Activated T-helper 2 cell treated with anti-CD3 and anti-CD28 coated beads, Interferon-gamma antibody, Interleukin-2, Interleukin-4, amounts not matched to agents 10 μg/mL and 5 μg/mL and 100 μg/mL, durations not matched to agents 14 hours and 24 hours and 36 hours (primary cell): ENCODE measurements at places on chromosomes 5 and 9.

GRCh38 chr9:78356634-78357033 lies 59.7 kb downstream of the PSAT1 start:
- DNase-seq, result no peak

- no peak for DNase-seq
These were observed 13.8 kb upstream of the NKD2 start for GRCh38 chr5:994821-995220.

DNA sequence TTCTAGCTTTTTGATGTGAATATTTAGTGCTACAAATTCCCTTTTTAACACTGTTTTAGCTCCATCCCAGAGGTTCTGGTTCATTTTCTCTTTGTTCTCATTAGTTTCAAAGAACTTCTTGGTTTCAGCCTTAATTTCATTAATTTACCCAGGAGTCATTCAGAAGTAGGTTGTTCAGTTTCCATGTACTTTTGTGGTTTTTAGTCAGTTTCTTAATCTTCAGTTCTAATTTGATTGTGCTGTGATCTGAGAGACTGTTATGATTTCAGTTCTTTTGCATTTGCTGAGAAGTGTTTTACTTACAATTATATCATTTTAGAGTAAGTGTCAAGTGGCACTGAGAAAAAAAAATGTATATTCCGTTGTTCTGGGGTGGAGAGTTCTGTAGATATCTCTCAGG lies 240.1 kb upstream of the RASA1 start:
- DNase-seq, result no peak

GRCh38 chr9:112338561-112338960 lies 5.1 kb upstream of the PTBP3 start:
- DNase-seq, result no peak

- no peak for DNase-seq
These were observed 6.0 kb upstream of the CCIN start for GRCh38 chr9:36163049-36163785.

DNA sequence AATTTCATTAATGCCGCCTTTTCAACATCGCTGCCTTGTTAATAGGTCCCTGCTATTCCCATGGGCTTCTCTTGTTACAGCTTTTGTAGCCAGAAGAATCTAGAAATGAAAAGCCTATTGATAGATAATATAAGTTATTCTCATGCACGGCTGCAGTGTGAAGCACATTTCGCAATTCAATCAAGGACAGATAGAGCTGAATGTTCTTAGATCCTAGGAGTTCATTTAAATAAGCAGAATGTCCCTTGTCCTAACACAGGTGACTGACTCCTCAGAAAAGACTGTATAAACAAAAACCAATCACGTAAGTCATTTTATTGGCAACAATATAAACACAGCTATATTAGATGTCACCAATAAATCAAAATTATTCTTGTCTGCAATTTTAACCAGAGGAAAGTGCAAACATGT lies 9.4 kb downstream of the GLIS3 start:
- DNase-seq, result no peak

GRCh38 chr9:130770679-130771442 lies 64.2 kb upstream of the ABL1 start:
- DNase-seq, result no peak

DNA sequence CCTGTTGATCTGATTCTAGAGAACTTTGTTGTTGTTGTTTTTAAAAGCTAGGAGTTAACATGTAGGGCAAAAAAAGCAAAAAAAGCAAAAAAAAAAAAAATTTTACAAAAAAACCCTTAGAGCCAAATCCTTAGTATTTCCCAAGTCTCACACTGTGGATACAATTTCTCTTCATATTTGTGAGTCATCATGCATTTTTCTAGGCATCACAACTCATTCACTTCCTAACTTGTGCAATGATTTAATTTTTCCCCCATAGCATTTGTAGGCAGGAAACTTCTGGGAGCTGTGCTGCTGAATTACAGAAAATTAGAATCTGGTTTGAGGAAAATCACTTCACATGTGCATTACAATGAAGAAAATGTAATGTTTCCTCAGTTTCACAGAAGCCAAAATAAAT lies 91.9 kb downstream of the MARCHF3 start:
- DNase-seq, result no peak

DNA sequence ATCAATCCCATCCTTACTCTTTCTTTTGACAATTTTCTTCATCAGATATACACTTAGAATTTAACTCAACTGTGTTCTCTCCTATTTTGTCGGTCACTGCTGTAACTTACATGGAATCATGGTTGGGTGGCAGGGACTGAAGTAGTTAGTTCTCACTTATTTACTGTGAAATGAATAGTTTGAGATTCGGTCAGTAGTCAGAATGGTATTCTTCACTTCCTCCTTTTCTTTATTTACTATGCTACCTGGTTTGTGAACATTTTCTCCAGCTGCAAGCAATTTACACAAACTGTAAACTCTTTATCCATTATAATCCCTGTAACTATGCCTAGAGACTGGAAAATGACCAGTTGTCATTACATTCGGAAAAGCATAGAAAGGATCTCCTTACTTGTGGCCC lies 41.5 kb upstream of the GDNF start:
- no peak for DNase-seq

DNA sequence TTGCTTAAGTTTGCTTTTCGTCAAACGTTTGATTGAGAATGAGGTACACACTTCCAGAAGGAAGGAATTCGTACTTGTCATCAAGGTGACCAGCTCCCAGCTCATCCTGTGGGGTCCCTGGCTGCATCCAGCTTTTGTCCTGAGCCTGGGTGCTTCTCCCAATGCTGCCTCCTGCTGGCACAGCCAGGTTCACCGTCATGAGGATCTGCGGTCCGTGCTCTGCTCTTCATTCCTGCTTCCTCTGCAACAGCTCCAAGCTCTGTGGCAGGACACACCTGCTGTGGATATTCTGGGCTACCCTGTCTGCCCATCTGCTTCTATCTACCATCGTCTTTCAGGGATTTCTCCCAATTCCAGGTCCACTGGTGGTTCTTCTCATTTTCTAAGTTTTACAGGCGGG lies 13.3 kb upstream of the UBE2QL1 start:
- DNase-seq, result no peak

DNA sequence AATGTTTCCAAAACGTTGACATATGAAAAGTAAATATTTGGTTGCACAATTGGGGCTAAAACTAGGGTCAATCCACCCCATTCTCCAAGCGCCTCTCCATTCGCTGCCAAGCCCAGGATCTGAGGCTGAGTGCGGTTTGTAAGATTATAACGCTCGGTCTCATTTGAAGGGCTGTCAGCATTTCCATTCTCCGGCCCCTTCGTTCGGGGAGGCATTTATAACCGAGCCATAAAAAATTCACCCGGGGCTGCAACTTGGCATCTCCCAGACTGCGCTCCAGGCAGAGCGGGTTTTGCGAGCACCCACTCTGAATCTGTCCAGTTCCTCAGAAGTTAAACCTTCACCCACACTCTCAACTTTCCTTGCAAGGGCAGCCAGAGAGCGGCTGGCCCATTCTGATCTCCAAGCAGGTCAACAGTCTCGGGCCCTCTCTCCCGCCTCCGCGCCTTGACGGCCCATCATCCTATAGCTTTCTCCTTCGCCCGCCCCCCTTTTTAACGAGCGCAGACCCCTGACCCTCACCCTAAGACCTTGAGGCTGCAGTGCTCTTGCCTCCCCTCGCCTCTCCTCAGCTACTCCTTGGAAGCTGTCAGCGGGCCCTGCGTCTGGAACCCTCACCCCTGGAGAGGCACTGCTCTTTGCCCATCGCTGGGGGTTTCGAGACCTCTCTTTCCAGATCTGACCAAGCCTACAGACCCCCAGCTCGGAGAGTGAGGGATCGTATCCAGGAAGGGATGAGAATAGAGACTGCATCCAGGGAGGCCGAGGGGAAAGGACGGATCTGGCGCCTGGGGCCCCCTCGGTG lies 1.1 kb downstream of the SLIT3 start:
- DNase-seq, result no peak

- no peak for DNase-seq
These were observed 148.0 kb downstream of the FGF1 start for GRCh38 chr5:142537938-142538337.

GRCh38 chr9:110443146-110443865 lies 105.6 kb upstream of the TXNDC8 start:
- no peak for DNase-seq

- DNase-seq, result no peak
These were observed 916 bp downstream of the SHLD3 start for GRCh38 chr5:65625743-65626142.

DNA sequence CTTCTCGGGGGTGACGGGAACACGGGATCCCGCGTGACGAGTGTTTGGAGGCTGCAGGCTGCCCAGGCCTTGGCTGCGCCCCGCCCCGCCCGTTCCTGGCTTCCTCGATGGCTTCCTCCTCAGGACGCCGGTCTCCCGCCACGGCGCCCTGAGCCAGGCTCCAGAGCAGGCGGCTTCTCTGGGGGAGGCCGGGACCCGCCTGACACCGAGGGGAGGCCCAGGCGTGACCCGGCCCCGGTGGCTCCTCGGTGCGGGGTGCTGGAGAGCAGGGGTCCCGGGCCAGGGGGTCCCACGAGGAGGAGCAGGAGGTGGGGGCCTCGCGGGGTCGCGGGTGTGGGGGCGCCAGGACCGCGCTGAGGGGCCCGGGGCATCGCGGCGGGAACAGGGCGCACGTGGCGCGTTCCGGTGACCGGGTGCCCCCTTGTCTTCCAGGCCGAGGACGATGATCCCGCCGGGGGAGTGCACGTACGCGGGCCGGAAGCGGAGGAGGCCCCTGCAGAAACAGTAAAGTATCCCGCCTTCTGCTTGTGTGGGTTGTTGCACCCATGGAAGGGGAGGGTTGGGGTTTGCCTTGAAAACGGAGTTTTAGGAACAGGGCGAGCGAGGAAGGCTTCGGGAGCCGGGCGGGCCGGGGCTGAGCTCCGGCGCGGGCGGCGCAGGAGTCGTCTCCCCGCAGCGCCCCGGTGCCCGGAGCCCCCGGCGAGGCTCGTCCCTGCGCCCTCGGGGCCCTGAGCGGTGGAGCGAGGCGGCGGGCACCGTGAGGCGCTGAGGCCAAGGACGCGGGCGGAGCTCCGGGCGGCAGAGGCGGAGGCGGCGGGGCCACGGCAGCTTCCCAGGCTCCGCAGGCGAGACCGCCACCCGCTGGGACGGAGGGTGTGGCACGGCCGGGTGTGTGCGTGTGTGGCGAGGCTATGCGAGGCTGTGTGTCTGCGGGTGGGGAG lies 22.2 kb downstream of the AHRR start:
- peak; percentile 65 for DNase-seq

- DNase-seq, result no peak
These were observed 59.7 kb downstream of the ELL2 start for GRCh38 chr5:95901676-95902627.

- no peak for DNase-seq
These were observed 166.8 kb downstream of the NNT start for GRCh38 chr5:43769571-43770355.

DNA sequence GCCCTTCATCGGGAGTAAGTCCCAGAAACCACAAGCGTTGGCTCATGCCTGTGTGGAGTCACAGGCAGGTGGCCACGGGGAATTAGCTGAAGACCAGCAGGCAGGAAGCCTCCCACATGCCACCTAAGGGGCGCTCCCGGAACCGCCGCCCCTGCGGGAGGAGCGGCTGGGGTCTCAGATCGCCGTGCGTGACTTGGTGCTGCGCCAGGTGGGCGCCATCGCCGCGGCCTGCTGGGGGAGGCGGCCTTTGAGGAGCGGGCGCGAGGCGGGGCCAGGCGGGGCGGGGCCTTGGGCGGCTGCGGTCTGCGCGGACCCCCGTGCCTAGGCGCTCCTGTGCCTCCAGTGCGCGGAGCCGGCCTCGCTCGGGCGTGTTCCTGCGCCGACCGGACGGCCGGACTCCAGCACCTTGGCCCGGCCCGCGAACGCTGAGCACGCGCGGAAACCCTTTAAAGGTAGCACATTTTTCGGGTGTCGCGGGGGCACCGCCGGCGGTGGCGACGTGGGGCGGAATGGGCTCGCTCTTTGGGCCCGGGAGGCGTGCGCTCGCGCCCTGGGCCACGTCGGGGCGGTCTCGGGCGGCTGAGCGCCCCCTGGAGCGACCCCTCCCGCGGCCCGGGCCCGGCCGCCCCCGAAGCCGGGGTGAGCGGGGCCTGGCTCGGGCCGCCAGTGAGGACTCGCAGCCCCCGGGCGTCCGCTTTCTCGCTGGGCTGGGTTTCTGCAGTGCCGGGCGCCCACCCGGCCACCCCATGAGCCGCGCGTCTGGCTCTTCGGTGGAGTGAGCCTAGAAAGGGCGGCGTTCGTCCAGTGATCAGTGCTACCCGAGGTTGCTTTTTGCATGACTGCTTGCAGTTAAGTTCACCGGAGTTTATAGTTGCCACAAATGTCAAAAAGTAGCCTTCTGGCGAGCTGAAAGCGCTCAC lies 24.5 kb downstream of the LECT2 start:
- DNase-seq, result no peak

GRCh38 chr5:9125852-9126251 lies 420.0 kb downstream of the SEMA5A start:
- no peak for DNase-seq

DNA sequence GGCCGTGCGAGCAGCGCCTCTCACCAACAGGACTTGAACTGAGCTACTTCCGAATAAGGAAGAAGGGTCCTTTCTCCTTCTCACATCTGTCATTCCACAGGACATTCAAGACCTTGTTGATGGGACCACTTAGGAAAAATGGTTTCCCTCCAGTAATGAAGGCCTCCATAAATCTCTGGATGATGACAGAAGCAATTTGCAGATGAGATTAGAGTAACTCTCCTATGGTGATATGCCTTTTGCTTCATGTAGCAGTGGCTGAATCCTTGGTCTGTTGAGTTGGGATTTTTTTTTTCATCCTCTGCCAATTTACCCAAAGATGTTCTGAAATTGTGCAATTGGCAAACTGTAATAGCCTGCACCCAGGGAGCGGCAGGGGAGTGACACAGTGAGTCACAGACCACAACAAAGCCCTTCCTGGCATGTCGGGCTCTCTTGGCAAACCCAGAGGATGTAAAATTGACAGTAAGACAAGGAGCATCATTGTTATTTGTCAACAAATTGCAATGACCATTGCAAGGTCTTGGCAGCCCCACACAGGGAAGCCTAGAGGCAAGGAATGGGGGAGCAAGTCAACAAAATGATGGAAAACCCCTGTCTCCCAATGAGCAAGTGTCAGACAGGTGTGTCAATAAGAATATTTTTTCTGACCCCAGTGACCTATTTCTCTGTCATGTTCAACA lies 275.9 kb downstream of the ACTL7B start:
- DNase-seq, result no peak

DNA sequence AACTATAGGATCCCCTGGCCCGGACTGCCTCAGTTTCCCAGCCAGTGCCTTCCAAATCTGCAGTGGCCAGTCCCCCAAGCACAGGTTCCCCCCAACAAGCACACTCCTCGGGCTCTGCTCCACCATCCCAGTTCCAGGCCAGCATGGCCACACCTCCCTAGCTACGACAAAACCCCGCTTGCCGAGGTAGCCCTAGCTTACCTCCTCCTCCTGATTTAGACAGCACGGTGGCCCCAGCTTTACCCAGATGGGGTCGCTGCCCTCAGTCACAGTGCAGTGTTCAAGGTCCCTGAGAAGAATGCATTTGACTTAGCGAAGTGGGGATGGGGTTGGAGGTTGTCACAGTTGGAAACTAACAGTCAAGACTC lies 40.8 kb upstream of the GARNL3 start:
- DNase-seq, result no peak

- DNase-seq, result no peak
These were observed 882 bp downstream of the CERCAM start for GRCh38 chr9:128421482-128421996.

- DNase-seq, result no peak
These were observed 5.8 kb downstream of the TMEM268 start for GRCh38 chr9:114616684-114617520.
